ENCODE measurements at places on chromosomes 2 and 18. TPM values are rescaled to one million over a fixed set of nuclear protein-coding genes. Genes with fewer than 3 reads are reported as not detected.
A peak's percentile ranks its signal among the peaks of the same experiment; 100 is the strongest.

Gene CMPK2
- 91.1 TPM for total RNA-seq

- DNase-seq: peak; percentile 7
Observed at GRCh38 chr2:46001290-46001689, 295.9 kb upstream of the EPAS1 start.

Gene GREB1
- total RNA-seq: 0.33 TPM

Gene DCDC2C
- not detected for total RNA-seq

All from activated CD4-positive, alpha-beta memory T cell treated with anti-CD3 and anti-CD28 coated beads, Interleukin-2, amount 10 ng/mL, durations not matched to agents 7 days and 5 days (primary cell).